Calu3 (cell line): ENCODE measurements at places on chromosomes 11 and 22. TPM values are rescaled to one million over a fixed set of nuclear protein-coding genes. Genes with fewer than 3 reads are reported as not detected.

Gene SMARCB1
- 88.2 and 88.8 TPM in 2 replicates for total RNA-seq

Gene SLC2A11
- 18.9 and 32.8 TPM in 2 replicates for total RNA-seq

Gene GATD1
- 73.8 and 83.3 TPM in 2 replicates for total RNA-seq

Gene CABP2
- total RNA-seq, result not detected in 2 replicates

Gene GLYAT
- total RNA-seq, result not detected in 2 replicates

Gene CYTH4
- total RNA-seq, result 0.38 and 0.59 TPM in 2 replicates

Gene ATP5MG
- total RNA-seq, result 145 and 151 TPM in 2 replicates

Gene OR51A2
- not detected in 2 replicates for total RNA-seq

Gene BLID
- not detected in 2 replicates for total RNA-seq

Gene ADAMTS15
- total RNA-seq, result 0.47 and 0.83 TPM in 2 replicates

Gene HDHD5
- 44.4 and 48.0 TPM in 2 replicates for total RNA-seq

Gene OR4D11
- total RNA-seq, result not detected in 2 replicates

Gene ISX
- not detected in 2 replicates for total RNA-seq

Gene KIAA1671
- 63.1 and 67.4 TPM in 2 replicates for total RNA-seq

Gene PKP3
- total RNA-seq, result 128 and 154 TPM in 2 replicates

Gene OR10A2
- total RNA-seq, result not detected in 2 replicates

Gene FOLR1
- 2.6 and 2.7 TPM in 2 replicates for total RNA-seq

Gene RASSF10
- total RNA-seq, result 8.7 and 10.0 TPM in 2 replicates

Gene DAGLA
- total RNA-seq, result 7.5 and 9.0 TPM in 2 replicates

Gene PARVG
- total RNA-seq, result not detected in 2 replicates

Gene TSGA10IP
- not detected in 2 replicates for total RNA-seq

Gene SF1
- 312 and 319 TPM in 2 replicates for total RNA-seq

Gene TBX1
- not detected in 2 replicates for total RNA-seq

Gene MMP27
- total RNA-seq, result not detected in 2 replicates

Gene OR51I1
- not detected in 2 replicates for total RNA-seq

Gene RIC8A
- 73.0 and 84.1 TPM in 2 replicates for total RNA-seq
